ENCODE measurements at places on chromosomes 3 and 15.

- DNase-seq = no peak
Measured at GRCh38 chr3:5036392-5036766, 57.1 kb downstream of the BHLHE40 start.

DNA sequence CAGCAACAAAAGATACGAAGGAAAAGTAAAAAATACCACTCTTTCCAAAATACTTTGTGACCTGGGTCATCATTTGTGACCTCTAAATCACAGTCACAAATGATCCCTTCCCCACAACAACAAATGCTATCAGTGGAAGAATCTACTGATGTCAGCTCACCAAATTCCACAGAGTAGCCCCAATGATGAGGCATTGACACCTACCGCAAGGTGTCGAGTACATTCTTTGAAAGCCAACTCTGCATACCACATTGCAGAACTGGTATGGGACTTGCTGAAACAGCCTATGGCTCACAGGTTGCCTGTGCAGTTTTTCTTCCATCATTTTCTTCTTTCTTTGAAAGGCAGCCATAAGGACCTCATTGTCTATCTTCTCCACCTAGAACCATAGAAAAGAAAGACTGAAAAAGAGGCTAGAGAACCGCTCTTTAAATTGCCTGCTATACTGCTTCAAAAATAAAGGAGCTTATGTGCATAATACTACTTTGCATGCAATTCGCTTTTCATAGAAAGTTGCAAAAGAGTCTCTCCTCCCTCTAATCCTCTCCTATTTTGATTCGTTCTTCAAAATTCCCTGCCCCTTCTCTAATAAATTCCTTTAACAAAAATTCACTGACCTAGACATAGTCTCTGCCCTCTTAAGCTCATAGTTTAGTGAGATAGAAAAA, 21.4 kb upstream of the KPNA1 start:
- DNase-seq = no peak

DNA sequence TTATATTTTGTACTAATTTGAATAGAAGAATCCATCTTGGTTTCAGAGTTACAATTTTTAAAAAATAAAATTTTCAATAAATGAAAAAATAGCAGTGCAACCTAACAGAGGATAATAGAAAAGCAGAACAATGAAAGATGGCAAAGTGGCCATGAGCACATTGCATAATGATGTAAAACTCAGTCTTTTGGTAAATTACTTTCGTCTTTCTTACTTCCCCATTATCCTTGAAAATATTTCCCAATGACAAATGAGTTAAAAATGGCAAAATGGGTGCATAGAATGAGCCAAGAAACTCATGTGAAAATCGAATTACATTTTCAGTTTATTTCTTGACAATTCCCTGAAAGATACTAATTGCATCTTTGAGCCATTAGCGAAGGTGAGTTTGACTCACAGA, 236.4 kb downstream of the CDIN1 start:
- DNase-seq = no peak

- no peak for DNase-seq
Measured at GRCh38 chr15:50890751-50891150, 17.7 kb upstream of the AP4E1 start.

- no peak for DNase-seq
Measured at GRCh38 chr3:32245200-32245599, 6.7 kb downstream of the CMTM8 start.

DNA sequence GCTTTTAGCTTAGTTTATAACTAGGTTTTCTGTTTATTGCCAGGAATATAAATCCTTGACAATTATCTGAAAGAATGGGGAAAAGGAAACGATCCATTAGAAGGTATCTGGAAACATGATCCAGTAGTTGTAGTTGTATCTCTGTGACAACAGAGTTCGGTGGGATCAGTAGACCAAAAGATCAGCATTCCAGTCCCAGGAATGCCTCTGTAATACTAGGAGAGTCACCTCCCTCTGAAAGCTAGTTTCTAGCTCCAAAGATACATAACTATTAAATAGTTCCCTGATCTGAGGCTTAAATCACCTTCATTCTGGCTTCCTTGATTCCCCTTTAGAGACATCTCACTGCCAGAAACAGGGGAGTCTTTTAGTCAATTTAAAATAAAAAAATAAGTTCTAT, 34.1 kb downstream of the MB21D2 start:
- DNase-seq = no peak

GRCh38 chr3:30440880-30441279, 165.5 kb upstream of the TGFBR2 start:
- DNase-seq = no peak

DNA sequence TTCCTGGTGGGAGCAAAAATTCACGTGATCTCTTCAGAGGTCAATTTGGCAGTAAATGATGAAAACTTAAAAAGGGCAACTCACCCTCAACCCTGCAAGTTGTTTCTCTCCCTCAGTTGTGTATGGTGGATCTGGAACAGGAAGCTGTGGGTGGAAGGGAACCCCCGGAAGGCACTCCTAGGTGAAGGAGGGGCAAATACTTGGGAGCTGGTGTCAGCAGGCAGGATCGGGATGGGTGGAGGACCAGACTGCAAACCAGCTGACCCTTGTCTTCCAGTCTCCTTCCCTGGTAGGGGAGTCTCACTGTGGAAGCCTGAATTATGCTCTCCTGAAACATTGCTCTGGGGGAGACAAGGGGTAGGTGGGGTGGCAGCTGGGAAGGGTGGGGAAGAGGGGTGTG, 33.5 kb downstream of the PRR23E start:
- DNase-seq = no peak

DNA sequence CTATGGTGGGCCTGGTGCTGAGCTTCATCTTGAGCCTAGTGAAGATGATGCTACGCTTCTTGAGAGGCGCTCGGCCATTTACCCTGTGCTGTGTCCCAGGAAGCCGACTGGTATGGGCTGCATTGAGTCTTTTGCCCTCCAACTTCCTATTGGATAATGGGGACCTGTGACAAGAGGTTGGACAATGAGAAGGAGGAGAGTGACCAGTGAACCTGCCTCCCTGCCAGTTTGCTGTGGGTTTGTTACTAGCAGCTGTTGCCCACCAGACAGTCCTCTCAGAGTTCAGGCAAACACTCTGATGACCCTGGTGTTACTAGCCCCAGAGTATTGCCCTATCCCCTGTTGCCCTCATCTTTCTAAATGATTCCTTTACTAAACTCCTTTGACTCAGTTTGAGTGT, 99.6 kb upstream of the PFN2 start:
- DNase-seq = no peak

DNA sequence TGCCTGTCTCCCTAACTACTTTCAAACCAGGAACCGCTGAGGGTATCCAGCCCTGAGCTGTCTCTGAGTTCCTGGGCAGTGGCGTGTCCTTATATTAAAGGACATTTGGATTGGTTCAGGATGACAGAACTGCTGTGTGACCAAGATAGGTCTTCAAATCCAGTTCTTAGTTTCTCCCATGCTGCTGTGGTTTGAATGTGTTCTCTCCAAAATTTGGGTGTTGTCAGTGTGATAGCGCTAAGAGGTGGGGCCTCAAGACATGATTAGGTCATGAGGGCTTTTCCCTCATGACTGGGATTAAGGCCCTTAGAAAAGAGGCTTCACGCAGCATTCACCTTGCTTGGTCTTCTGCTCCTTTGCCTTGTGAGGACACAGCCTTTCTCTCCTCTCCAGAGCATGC, 376.5 kb upstream of the TPM1 start:
- no peak for DNase-seq

DNA sequence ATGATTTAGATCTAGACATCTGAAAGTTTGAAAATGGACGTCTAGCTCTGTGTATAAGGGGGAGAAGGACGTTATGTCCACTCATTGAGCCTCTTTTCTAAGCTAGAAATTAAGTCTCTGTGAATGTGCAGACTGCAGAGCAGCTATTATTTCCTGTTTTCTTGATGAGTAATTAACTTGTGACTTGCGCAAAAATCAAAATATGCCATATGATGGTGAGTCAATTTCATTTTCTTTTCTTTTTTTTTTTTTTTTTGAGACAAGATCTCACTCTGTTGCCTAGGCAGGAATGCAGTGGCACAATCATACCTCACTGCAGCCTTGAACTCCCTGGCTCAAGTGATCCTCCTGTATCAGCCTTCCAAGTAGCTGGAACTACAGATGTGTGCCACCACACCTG, 14.1 kb downstream of the LACTB start:
- no peak for DNase-seq

Measured in activated CD8-positive, alpha-beta memory T cell treated with anti-CD3 and anti-CD28 coated beads for 4 hours (primary cell).